Activated CD8-positive, alpha-beta memory T cell treated with anti-CD3 and anti-CD28 coated beads for 24 hours (primary cell): ENCODE measurements at places on chromosomes 7 and 10.
A peak's percentile ranks its signal among the peaks of the same experiment; 100 is the strongest.

GRCh38 chr10:26215396-26215934, 1.1 kb upstream of the GAD2 start:
- no peak for DNase-seq

GRCh38 chr7:32289651-32290414, 200.3 kb downstream of the LSM5 start:
- DNase-seq: no peak

- no peak for DNase-seq
These were observed 817.1 kb downstream of the TYW1 start for GRCh38 chr7:67813621-67814292.

DNA sequence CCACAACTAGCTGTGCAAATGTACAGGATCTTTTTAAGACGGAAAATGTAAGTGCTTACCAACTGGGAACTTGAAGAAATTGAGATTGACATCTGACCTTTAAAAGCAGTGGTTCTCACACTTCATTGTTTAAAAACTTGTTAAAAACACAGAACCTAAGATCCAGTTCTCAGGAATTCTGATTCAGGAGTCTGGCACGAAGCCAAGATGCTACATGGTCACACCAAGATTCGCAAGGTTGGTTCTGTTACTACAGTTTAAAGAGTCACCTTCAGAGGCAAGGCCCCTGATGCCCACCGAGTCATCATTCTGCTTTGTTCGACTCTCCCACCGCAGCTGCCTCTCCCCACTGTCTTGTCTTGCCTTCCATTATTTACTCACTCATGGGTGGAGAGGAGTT, 113.3 kb downstream of the GLI3 start:
- DNase-seq: no peak

- no peak for DNase-seq
These were observed 98.7 kb downstream of the RNF216 start for GRCh38 chr7:5682551-5683279.

GRCh38 chr10:98261436-98262277, 6.3 kb downstream of the LOXL4 start:
- DNase-seq: peak; percentile 45

DNA sequence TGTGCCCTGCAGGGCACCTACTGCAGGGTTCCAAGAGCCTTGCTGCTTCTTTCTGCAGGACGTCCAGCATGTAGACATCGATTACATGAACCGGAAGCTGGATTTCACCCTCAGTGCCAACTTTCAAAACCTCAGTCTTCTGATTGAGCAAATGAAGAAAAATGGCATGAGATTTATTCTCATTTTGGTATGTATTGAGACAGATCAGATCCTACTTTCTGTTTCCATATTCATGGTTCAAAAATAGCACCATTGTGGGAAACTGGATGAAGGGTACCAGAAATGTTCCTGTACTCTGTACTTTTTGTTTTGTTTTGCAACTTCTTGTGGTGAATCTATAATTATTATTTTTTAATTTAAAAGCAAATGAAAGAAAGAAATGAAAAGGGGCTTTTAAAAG, 64.1 kb downstream of the MGAM2 start:
- no peak for DNase-seq

DNA sequence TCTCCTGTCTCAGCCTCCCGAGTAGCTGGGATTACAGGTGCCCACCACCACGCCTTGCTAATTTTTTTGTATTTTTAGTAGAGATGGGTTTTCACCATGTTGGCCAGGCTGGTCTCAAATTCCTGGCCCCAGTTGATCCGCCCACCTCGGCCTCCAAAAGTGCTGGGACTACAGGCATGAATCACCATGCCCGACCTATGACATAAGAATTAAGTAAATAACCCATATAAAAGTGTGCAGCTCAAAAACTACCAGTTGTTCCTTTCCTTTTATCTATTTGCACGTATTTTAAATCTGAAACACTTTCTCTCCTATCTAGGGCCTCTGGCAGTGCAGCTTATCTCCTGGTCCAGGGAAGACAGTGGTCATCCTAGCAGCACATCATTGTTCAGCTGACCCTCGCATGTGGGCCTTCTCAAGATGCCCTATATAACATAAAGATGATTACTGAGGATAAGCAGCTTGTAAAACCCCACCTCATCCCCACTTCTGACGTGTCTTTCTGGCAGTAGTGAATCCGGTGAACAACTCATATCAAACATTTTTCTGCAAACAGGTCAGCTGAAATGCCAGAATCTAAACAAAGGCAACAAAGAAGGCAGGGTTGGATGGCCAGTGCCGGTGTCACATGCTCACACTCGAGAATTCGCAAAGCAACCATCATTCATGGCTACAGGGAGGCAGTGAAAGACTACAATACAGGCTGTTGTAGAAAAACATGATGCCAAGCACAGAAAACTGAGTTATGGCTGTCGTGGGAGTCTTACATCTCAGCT, 36.0 kb upstream of the KCNIP2 start:
- no peak for DNase-seq

GRCh38 chr7:32616625-32617024, 121.3 kb downstream of the AVL9 start:
- DNase-seq: no peak

- DNase-seq: no peak
These were observed 180.5 kb upstream of the ASAH2 start for GRCh38 chr10:50431791-50432190.

- no peak for DNase-seq
These were observed 128.0 kb downstream of the GLI3 start for GRCh38 chr7:42108803-42109528.

- DNase-seq: no peak
These were observed 793.0 kb upstream of the IGFBP3 start for GRCh38 chr7:46713868-46714596.

DNA sequence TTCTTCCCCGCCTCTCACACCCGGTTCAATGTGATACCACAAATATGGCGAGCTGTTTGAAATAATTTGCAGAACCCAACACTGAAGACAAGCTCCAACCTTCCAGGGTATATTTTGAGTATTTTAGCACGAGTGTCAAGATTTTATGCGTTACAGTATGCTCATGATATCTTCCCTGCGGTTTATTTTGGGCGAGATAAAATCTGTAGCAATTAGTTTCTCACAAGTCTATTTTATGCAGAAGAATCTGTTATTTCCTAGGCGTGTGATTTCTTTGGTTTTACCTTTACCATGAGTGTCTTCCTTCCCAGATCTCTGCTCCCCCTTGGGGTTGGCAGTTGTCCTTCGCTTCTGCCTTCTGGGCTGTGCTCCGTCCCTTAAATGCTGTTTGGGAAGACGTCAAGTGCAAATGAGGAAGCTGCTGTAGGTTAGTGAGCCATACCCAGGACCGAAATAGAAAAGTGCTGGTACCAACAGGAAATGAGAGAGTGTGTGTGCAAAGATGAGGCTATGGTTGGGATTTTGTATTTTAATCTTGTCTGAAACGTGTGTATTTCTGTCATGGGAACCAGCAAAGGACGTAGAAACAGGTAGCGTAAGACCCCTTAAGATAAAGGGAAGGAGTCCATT, 299.8 kb downstream of the KLF6 start:
- no peak for DNase-seq

DNA sequence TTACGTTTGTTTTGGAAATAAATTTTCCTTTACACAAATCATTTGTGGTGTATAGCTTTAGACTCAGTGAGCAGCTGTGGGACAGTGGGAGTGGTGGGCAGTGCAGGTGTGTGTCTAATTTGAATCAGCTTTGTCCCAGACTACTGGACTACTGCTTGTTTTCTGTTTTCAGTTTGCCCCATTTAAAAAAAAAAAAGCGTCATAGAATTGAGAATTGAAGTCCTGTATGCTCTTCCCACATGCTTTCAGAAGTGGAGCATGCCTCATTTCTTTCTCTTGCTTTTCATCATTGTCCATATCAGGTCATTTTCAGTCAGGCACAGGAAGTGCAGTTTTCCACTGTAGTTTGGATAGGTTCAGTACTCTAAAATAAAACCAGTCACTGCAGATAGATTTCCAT, 66.1 kb downstream of the SHH start:
- no peak for DNase-seq

- no peak for DNase-seq
These were observed 231.0 kb upstream of the PRSS58 start for GRCh38 chr7:142488842-142489241.

DNA sequence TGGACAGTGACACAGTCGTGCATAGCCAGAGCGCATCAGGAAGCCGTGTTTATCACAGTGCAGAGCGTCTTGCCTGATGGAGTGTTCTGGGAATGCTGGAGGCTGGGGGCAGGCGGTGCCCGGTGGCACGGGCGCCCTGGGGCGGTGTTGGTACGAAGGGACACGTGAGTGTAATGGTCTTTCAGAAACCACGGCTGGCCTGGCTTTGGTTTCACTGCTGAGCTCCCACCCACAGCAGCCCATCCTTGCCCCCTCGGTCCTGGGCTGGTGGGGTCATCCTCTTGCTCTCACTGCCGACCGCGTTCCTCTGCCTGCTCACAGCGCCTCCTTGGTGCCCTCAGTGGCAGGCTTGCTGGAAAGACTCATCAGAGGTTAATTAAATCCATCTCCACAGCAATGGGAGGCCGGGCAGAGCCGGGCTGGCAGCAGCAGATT, 50.6 kb downstream of the NKX6-2 start:
- DNase-seq: no peak

DNA sequence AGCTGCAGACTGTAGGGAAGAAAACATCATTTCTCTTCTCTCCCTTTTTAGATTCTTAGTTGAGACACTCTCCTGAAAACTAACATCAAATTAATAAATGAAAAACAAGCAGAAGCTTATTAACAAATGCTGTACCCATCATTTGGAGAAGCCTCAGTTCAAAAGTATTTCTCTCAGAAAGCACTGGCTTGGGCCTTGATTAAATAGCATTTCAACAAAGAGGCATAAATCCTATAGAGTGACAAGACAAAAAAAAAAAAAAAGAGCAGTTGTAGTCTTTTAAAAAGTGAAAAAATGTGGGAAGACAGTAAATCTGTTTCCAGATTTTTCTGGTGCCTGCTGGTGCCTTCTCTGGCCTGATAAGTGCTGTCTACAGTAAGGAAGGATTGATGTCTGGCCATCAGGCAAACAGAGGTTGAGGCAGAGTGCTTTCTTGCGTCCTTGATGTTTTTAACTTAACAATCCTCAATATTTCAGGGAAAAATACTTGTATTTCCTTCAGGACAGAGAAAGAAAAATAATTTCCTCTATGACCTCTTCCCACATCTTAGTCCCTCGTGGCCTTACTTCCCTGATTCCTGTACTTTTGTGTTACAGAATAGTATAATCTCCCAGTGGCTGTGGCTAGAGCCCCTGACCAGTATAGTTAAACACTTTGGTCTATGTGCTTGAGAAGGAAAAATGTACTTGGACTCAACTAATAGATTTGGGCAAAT, 300.5 kb downstream of the HGF start:
- DNase-seq: no peak

DNA sequence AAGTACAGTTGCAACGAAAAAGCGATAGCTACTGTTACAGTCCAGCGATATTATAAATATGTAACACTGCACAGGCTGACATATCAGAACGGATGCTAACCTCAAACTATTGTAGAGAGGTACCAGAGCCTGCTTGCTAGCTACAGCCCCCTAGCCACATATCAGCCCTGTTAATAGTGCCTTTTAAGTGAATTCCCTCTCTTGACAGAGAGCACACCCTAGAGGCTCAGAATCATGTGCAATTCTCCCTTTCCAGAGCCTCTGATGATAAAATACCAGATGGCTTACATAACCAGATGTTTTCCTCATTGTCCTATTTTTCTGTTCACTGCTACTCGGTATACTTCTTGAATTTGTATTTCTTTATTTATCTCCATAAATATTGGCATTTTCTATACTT, 960.7 kb upstream of the CELF2 start:
- DNase-seq: no peak

DNA sequence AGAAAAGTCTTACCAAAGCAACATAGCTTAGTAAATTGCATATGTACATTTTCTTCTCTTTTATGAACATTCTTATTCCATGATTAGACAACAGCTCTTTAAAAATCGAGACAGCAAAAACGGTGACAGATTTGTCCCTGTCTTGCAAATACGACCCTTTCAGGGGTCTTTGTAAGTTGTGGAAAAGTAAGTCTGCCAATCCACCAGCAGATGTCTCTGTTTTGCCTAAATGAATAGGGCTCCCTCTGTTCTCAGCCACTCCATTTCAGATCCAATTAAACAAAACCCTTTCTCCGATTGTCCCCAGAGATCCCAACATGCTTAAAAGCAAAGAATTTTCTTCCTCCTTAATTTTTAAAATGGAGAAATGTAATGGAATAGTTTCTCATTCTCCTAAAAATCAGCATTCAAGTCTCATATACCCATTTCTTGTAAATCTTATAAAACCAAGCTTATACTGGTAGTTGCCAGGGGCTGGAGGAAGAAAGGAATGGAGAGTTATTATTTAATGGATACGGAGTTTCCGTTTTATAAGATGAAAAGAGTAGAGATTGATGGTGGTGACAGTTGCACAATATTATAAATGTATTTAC, 61.0 kb upstream of the NFE2L3 start:
- no peak for DNase-seq

- no peak for DNase-seq
These were observed 103.3 kb downstream of the GRB10 start for GRCh38 chr7:50679218-50680007.

DNA sequence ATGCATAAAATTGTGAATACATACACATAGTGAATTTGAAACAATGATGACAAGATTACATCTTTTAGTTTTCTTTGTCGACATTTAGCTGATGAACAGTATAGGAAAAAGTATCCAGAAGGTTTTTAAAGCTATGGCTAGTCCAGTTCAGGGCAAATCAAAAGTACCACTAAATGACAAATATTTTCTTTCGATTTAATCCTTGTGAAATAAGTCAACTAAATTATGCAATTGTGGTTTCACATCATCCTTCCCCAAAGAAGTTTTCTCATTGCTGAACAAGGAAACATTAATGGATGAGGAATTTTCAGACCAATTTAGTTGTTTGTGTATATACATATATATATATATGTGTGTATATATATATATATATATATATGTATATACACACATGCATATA, 774.0 kb downstream of the DNAJB9 start:
- DNase-seq: no peak

DNA sequence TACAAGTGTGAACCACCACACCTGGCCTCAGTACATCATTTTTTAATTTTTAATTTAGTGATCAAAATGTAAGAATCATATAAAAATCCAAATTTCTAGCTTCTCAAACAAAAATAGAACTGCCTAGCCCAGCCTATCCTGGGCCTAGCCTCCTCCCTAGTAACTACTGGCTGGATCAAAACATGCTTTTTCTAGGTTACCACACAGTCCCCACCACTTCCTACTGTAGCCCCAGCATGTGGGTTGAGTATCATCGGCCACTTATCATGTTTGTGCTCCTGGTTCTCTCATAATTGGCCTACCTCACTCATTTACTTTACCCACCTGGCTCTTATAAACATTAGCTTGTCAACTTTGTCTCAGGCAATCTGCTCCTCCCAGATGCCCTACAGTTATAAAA, 52.9 kb downstream of the DNAJC12 start:
- DNase-seq: no peak
